ENCODE measurements at places on chromosomes 7 and 10.

DNA sequence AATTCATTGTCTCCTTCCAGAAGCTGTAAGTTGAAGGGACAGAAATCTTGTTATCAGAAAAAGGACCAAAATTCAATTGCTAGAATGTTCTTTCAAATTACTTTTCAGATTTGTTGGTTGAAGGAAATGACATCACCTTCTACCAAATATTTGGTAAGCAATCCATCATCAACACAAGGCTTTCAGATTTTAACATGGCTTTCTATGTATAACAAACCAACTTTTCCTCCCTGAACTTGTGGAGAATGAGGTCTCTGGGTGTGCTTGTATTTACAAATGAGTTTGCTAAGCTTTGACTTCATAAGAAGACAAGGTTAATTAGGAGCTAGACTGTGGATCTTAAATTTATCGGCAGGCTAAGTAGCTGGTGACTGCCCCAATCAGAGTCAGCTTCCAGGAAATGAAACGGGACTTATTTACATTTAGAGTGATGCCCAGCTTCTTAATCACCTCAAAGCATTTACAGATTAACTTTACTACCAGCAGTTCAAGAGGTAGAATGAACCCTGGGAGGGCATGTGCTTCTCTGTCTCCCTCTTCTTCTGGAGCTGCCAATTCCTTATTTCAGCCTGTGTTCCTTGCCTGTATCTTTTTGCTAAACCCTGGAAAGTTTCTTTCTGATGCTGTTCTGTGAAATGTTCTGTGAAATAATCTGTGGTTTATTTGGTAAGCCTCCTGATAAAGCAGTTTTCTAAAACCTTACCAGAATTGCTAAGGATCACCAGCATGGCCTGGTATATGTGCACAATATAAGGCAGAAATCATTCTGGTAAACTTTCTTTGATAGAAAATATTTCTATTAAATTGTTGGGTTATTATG lies 248.8 kb upstream of the FZD8 start:
- no peak for DNase-seq

GRCh38 chr10:60521974-60522405 lies 132.3 kb upstream of the ANK3 start:
- peak; percentile 84 for DNase-seq

DNA sequence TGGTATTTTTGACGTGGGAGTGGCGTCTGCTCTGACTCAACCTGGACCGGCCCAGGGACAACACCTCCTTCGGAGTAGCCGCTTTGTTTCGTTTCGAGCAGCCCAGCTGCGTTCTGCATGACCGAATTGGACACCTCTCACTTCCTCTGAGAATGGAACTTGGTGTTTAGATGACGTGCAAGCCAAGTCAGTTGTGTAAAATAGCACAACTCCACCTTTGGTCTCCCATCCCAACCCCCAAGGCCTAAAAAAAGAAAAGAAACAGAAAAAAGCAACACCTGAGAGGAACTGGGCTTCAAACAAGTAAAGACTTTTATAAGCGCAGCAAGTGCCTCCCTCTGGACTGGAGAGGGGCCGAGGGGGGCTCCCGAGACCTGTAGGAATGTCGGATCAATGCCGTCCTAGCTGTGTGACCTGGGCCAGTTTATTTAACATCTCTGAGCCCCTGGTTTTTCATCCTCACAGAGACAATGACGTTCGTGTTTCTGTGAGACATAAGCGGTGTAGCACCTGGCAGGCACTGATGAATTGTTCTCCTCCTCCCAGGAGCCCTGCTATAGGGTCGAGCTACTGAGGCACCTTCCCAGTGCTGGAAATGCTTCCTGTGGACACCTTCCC lies 52.0 kb upstream of the SMNDC1 start:
- DNase-seq = peak; percentile 91

- no peak for DNase-seq
Observed at GRCh38 chr10:126179637-126180036, 208.6 kb downstream of the ADAM12 start.

DNA sequence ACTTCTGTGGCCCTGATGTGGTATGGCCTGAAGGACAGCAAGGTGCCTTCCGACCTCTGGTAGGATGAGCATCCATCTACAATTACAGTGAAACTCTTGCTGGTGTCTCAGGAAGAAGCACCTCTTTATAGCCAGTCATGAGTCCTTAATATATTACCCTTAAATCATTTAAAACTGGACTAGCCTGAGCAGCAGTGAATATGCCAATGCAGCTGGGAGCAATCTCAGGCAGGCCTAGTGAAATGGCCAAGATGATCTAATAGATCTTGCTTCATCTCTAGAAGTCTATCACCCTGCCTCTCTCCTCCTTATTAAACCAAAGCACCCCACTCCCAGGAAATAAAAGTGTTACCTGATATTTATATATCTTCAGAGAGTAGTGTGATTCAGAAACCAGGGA lies 66.7 kb upstream of the SORCS3 start:
- DNase-seq = no peak

DNA sequence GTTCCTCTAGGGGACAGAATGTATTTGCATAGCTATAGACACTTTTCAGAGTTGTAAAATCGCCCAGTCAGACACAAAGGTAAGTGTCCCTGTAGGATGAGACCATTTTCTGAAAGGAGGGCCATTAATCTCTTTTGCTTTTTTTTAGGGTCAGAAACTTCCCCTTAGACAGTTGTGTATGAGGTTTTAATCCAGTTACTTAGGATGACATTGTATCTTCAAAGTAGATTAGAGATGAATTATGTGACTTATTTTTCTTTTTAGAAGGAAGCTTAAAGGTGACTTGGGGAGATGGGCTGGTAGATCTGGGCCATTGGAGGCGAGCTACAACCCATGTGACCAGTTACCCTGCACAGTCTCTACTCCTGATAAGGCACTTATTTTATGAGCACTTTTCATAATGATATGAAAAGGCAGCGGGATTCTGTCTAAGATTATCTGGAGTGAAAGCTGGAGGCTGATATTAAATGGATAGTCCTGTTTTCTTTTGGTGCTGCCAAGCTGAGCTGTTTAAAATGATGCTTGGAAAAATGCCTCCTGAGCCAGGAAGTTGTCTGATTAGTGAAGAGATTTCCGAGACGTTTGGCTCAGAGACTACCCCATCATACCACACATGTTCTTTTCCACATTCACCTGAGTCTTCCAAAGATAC lies 264.3 kb downstream of the AUTS2 start:
- DNase-seq = no peak

DNA sequence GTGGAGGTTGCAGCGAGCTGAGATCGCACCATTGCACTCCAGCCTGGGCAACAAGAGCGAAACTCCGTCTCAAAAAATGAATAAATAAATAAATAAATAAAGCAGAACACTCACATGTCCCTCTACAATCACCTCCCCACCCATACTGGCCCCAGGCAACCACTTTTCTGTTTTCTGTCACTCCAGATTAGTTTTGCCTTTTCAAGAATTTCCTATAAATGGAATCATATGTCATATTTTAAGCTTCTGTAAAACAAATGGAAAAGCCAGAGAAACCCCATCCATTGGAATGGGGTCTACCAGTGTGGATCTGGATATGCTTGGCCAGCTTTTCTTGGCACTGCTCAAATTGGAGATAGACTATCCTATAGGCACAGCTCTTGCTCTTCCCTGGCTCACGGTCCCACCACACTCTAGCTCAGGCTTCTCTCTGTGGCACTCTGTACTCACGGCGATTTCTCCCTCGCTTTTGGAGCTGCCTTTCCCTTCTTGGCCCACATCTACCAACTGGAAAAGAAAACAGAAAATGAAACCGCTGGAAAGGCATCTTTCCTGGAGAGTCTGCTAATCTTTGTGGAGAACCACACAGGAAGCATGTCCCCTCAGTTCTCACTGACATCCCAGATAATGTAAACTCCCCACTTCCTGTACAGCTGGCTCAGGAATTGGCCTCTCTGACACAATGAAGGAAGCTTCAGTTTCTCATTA lies 210.1 kb downstream of the JCAD start:
- no peak for DNase-seq

DNA sequence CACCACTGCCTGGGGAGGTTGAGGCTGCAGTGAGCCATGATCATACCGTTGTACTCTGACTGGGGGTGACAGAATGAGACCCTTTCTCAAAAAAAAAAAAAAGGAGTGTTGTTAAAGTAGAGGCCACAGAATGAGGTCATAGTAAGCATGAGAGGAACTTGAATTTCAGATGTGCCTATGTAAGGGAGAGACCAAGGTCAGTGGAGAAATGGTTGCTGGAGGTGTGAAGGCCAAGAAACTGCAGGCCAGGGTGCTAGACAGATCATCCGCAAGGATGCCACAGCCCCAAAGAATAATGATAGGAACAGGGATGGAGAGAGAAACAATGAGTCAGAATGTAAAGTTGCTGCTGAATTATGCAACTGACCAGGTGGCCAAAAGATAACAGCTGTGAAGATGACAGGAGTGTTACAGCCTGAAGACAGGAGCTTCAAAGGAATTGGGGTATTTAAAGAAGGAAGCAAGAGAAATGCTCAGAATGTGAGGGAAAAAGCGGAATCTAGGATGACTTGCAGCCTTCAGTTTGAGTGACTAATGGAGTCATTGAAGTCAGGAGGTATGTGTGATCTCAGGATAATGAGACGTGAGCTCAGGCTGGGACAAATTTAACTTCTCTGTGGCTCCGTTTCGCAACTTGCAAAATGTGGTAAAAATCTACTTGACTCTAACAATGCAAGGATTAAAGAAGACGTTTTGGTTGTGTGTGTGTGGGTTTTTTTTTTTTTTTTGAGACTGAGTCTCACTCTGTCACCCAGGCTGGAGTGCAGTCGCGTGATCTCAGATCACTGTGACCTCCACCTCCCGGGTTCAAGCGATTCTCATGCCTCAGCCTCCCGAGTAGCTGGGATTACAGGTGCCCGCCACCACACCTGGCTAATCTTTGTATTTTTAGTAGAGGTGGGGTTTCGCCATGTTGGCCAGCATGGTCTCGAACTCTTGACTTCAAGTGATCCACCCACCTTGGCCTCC lies 22.2 kb downstream of the TYW1B start:
- peak; percentile 65 for DNase-seq

GRCh38 chr7:112567388-112567787 lies 86.6 kb downstream of the LSMEM1 start:
- no peak for DNase-seq

- DNase-seq = peak; percentile 46
Observed at GRCh38 chr10:31353574-31353973, 34.6 kb downstream of the ZEB1 start.

DNA sequence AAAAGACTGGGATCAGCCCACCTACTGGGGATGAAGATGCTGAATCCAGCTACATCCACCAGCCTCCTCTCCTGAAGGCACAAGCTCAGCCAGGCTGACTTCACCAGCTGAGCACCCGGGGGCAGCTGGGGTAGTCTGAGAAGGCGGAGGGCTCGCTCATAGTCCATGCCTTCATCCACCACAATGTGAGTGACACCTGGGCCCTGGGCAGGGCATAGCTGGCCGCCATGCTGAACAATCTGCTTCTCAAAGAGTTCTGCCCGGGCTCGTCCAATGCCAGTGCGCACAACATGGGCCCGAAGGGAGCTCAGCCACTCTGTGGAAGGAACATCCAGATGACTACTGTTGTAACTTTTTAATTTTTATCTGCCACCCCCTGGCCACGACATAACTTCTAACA lies 2.2 kb downstream of the POLL start:
- no peak for DNase-seq

DNA sequence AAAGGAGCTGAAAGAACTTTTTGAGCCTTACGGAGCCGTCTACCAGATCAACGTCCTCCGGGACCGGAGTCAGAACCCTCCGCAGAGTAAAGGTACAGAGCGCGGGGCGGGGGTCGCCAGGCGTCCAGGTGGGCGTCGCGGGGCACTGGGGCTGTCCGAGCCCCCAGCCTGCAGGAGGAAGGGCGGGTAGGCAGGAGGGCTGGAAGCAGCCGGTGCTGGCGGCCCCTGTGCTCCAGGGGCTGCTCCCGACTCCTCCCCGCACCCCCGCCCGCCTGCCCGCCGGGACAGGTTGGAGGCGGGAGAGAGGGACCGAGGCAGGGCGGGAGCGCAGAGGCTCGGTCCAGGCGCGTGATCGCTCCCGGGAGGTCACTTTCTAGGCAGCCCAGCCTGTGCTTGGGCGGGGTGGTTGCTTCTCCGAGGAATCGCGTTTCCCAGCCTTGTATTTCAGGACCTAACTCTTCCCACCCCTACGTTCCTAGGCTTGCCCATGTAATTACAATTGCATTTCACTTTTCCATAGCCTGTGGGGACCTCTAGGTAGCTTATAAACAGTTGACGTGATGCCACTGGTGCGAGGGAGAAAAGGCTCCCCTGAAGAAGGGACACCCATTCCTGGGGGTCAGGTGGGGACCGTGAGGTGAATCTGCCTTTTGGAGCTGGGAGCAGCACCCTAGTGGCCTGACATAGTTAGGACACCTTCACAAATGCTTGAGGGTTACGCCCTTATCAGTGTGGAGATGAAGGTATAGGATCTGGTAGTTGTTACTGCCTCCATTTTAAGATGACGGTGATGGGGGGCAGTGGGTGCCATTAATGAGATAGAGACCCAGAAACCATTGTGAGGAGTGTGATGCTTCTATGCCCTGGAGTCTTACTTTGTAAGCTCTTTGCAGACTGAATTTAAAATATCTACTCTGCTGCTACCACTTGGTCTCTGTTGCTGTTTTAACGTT lies 148.2 kb downstream of the CELF2 start:
- DNase-seq = no peak

DNA sequence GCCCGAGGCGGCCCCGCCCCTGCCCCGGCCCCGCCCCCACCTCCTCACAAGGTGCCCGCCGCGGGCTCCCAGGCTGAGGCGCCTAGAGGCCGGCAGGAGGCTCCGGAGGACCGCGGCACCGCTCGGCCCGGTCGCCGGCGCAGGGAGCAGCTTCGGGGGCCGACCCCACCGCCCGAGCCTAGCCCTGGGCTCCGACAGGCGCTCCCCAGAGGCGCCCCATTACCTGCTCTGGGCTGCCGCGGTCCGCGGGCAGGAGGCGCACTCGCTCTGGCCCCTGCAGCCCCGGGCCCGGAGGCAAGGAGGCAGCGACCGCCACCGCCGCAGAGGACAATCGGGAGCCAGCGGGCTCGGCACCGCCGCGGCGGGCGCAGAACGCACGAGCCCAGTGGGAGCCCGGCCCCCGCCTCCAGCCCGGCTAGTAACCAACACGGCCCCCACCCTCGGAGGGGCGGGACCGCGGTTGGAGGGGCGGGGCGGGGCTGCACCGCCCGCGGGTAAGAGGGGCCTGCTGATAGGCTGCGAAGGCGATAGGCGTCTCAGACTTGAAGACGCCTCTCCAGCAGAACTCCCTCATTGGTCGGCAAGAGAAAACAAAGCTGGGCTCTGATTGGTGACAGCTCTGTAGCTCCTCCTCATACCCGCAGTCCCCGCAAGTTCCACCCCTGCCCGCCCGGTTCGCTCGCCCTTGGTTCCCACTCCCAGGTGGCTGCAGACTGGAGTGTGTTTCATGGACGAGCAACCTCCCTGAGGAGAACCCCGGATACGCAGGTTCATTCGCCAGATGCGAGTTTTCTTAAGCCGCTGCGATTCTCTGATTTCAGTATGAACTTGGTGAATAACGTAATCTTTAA lies at the start of gene MPP7:
MPP7 (minus strand) TSS at position 427 of the 851 bp plus-strand sequence. CDS start 64,460 bp downstream, outside the sequence.
- peak; percentile 97 for DNase-seq

GRCh38 chr10:21522631-21523406 lies 2.7 kb downstream of the SKIDA1 start:
- DNase-seq = no peak

GRCh38 chr7:116394106-116394505 lies 105.4 kb upstream of the CAV2 start:
- no peak for DNase-seq

GRCh38 chr7:143434660-143435059 lies 8.6 kb upstream of the TAS2R60 start:
- DNase-seq = no peak

- peak; percentile 43 for DNase-seq
Observed at GRCh38 chr10:104260775-104261115, 6.1 kb downstream of the GSTO1 start.
